Naive thymus-derived CD4-positive, alpha-beta T cell (primary cell): ENCODE measurements at places on chromosomes 5 and 9. TPM values are rescaled to one million over a fixed set of nuclear protein-coding genes. Genes with fewer than 3 reads are reported as not detected.

The CNTFR gene
- total RNA-seq: not detected

The OTP gene
- total RNA-seq: not detected

The TMEM171 gene
- total RNA-seq: not detected in 2 replicates

The LNPEP gene
- 97.5 TPM for total RNA-seq

The DIPK1B gene
- total RNA-seq: 0.56 TPM

The MRPL50 gene
- total RNA-seq: 22.5 TPM

The ELAVL2 gene
- total RNA-seq: not detected

The PCDHB9 gene
- 1.2 TPM for total RNA-seq

The SLIT3 gene
- total RNA-seq: not detected

The IGIP gene
- 4.3 and 5.1 TPM in 2 replicates for total RNA-seq

DNA sequence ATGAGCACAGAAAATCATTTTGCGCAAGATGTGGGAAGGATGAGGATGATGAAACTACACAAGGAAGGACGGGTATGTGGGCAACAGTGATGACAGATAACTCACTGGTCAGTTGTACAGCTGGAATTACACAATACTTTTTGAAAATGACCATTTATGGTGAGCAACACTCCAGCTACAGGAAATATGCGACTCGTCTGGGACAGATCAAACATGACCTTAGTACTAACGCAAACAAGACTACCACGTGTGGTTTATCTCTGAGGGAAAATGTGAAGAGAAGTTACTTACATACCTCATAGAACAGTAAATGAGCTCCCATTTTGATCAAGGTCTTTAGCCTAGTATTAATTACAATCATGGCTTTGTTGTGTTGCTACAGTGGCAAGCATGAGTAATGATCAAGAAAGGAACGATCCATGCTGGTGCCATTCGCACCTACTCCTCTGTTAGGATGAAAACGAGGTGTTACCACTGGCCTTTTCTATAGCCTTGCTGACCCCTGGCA lies 456.9 kb downstream of the BNC2 start:
- no peaks in the 10 kb centered on the region for H3K36me3 ChIP-seq
- no peak overlapping the region for H3K4me3 ChIP-seq
- no peak overlapping the region for H3K27ac ChIP-seq
- no peaks in the 10 kb centered on the region for H3K27me3 ChIP-seq
- no peaks in the 10 kb centered on the region for H3K4me1 ChIP-seq

GRCh38 chr5:110815916-110816605 lies 77.3 kb downstream of the SLC25A46 start:
- H3K4me3 ChIP-seq: no peak overlapping the region
- no peaks in the 10 kb centered on the region for H3K4me1 ChIP-seq
- no peak for DNase-seq
- H3K36me3 ChIP-seq: no peaks in the 10 kb centered on the region

- no peaks in the 10 kb centered on the region for H3K36me3 ChIP-seq
- no peaks in the 10 kb centered on the region for H3K27me3 ChIP-seq
- no peak overlapping the region for H3K4me3 ChIP-seq
- peak; percentile 7 for DNase-seq
Observed at GRCh38 chr5:9361835-9362234, 184.0 kb downstream of the SEMA5A start.

DNA sequence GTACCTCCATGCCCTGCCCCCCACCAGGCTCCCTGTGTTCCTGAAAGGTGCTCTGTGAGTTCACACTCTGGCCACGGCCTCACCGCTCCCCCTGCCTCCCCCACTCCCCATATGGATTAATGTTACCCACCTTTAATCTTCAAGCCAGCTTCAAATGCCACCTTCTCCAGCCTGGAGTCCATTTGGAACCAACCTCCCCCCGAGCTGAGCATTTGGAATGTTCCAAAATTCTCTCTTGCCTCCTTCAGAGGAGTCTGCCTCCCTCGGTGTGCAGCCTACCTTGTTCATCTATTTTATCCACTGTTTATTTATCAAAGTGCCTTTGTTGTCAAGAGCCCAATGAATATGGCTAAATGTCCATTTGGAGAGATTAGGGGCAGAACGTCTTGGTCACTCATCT lies 4.3 kb downstream of the GOLGA2 start:
- peaks cover 3% of the 10 kb centered on the region for H3K36me3 ChIP-seq
- no peak overlapping the region for H3K27ac ChIP-seq
- no peak for DNase-seq
- peaks cover 10% of the 10 kb centered on the region for H3K4me1 ChIP-seq
- no peaks in the 10 kb centered on the region for H3K27me3 ChIP-seq

DNA sequence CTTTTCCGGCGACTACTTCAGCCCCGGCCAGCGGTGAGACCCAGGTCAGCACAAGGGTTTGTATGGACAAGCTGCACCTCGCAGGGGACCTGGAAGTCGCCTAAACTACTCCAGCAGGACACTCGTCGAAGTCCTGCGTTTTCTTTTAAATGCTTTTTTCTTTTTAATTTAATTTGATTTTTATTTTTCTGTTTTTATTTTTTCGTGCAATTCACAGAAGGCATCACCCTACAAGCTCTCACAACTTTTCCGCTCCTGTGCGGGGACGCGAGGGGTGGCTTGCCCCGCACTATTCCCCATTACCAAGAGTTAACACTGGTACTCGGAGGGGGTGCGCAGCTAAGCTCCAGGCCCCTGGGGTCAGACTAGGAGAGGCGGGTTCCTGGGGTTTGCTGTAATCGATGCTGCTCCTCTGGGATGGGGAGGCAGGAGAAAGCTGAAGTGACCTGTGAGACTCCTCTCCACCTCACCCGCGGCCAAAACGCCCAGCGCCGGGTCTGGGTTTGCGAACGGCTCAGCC lies 1.3 kb downstream of the EDIL3 start:
- H3K4me1 ChIP-seq: no peaks in the 10 kb centered on the region
- no peaks in the 10 kb centered on the region for H3K27me3 ChIP-seq
- no peak for DNase-seq
- H3K36me3 ChIP-seq: no peaks in the 10 kb centered on the region
- H3K4me3 ChIP-seq: no peak overlapping the region

DNA sequence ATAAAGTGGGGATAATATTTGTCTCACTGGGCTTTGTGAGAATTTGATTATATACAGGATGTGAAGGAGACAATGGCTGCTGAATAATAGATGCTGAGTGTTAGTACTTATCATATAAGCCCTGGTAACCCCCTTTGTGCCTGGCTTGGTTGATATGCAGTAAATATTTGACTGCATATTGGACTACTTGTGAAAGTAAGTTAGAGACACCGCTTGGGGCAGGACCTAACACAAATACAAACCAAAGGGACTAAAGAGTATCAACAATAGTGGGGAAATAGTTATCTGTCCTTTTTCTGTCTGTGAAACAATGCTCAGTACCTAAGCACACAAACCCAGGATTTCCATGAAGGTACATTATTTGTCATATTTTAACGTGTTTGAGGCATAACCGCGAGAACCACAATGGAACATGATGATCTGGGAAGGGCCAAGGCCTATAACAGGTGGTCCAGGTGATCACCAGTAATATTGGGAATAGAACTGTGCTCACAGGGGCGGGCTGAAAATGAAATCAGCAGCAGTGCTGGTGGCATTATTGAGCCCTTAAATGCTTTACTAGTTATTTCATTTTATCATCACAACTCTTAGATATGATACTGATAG lies 138.2 kb upstream of the SMARCA2 start:
- no peaks in the 10 kb centered on the region for H3K36me3 ChIP-seq
- no peak for DNase-seq
- H3K27ac ChIP-seq: no peak overlapping the region
- H3K27me3 ChIP-seq: no peaks in the 10 kb centered on the region

DNA sequence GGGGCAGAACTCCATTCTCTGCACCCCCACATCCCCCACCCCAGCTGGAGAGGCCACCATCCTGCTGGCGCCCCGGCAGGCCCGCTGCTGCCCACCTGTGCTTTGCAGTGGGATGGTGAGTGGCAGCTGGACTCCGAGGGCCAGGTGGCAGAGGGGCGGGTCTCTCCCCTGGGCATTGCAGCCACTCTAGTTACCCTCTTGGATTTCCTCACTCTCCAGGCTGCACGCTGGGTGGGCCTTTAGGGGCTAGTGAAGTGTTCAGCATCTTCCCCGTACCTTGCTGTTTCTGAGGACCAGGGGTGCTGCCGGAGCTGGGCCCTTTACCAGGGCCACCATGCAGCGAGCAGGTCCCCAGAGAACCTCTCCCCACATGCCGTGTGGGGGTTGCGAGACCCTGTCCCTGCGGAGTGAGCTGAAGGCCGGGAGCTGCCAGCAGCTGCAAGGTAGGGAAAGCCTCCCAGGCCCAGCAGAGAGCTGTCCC lies 88.4 kb upstream of the SH3PXD2B start:
- no peak overlapping the region for H3K27ac ChIP-seq
- no peaks in the 10 kb centered on the region for H3K27me3 ChIP-seq
- H3K4me1 ChIP-seq: no peaks in the 10 kb centered on the region
- DNase-seq: no peak
- H3K36me3 ChIP-seq: no peaks in the 10 kb centered on the region

DNA sequence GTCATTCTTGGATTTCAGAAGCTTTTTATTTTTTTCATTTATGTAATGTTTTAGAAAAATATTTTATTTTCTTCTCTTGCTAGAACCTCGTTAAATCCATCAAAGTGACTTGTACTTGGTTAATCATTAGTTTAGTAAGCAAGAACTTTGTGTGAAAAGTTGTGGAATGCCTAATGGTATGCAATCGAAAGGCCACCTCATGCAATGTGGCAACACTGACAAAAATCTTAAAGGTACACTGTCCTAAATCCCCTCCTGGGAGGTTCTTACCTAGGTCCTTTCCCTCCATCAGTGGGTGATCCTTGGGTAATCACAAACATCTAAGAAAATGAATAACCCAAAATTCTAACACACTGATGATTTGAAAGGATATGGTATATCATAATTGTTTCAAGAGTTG lies 304.2 kb downstream of the DNAH5 start:
- no peaks in the 10 kb centered on the region for H3K4me1 ChIP-seq
- no peak overlapping the region for H3K4me3 ChIP-seq
- no peak for DNase-seq
- H3K36me3 ChIP-seq: no peaks in the 10 kb centered on the region

DNA sequence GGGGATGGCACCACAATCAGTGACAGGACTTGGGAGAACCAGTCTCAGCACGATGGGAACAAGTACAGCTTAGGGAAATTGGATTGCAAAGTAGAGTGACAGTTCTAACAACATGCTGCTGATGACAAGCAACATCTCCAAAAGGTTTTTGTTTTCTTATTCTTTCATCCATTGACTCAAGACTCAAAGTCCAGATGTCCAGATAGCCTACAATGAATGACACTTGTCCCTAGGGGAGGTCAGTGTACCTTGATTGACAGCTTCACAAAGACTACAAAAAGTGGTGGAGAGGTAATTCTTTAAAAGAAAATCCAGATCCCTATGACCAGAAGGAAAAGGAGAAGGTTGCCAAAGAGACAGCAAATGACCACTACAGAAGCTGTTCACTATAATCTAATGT lies 323.9 kb downstream of the TMEM232 start:
- H3K4me1 ChIP-seq: no peaks in the 10 kb centered on the region
- no peak overlapping the region for H3K27ac ChIP-seq
- H3K27me3 ChIP-seq: no peaks in the 10 kb centered on the region
- no peaks in the 10 kb centered on the region for H3K36me3 ChIP-seq

DNA sequence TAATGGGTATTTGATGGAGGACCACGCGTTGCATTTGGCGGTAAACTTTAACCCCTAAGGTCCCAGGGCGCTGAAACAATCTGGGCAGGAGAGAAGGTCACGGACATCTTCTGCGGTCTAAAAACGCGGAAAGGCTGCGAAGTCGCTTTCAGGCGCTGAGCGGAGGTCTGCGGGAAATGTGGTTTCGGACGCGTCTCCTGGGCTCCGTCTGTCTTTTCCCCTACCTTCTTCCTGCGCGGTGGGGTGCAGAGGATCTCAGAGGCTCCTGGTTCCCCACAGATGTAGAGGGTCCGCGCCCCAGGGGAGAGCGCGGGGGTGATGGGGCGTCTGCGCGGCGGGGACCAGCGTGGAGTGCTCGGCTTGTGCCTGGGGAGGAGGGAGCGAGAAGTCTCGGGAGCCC lies 58.4 kb downstream of the ZNF510 start:
- H3K4me3 ChIP-seq: no peak overlapping the region
- H3K27me3 ChIP-seq: no peaks in the 10 kb centered on the region
- no peak overlapping the region for H3K27ac ChIP-seq
- no peak for DNase-seq

DNA sequence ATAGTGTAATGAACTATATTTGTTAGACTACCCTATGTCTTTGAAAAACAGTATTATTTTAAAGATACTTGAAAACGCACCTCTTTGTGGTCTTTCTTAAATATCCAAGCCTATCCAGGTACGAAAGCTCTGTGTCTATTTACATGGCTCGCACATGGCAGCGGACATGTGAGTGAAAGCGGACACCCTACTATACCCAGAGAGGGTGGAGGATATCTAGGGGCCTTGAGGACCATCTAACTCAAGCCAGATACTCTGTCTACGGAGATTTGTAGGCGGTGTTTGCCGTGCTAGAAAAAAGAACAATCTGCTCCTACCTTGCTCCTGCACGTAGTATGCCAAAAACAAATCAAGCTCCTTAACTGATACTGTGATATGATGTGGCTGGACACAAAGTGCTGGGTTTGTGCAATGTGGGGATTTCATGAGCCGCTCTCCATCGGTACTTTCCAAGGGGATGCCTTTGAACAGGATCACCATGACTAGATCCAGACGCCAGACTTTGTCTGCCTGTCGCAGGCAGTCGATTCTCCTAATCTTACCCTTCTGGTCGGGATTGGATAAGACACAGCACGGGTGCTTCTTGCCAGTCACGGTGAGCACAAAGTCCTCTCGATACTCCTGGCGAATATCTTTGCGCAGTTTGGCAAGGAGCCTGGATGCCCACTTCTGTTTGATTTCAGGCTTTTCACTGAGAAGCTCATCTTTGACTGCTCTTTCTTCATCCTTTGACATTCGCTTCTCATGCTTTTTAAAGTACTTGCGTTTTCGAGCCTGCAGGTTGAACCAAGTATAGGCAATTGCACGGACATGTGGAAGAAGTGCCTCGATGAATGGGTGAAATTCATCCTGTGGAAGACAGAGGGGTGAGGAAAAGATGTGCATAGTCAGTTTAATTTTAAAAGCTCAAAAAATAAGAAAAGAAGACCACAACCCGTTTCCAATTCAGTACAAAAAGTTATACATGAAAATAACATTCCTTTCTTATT lies 7.0 kb downstream of the NFIB start:
- H3K4me3 ChIP-seq: no peak overlapping the region
- no peaks in the 10 kb centered on the region for H3K36me3 ChIP-seq
- peaks cover 5% of the 10 kb centered on the region for H3K27me3 ChIP-seq
- no peak overlapping the region for H3K27ac ChIP-seq
- H3K4me1 ChIP-seq: no peaks in the 10 kb centered on the region

- H3K27me3 ChIP-seq: no peaks in the 10 kb centered on the region
- peaks cover 8% of the 10 kb centered on the region for H3K4me1 ChIP-seq
- H3K36me3 ChIP-seq: peaks cover 9% of the 10 kb centered on the region
Observed at GRCh38 chr9:95874303-95874988, 1.0 kb upstream of the ERCC6L2 start.

DNA sequence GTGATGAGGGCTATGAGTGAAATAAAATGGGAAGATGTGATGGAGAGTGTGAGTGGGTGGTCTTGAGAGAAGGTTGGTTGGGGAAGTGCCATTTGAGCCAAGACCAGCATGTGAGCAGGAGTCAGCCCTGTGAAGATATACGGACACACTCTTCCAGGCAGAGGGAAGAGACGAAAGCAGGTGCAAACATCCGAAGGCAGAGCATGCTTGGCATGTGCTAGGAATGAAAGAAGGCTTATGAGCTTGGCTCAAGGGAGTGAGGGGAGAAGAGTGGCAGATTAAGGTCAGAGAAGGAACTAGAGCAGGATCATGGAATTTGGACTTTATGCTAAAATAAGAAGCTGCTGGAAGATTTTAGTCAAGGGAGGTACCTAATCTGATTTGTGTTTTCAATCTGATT lies 23.6 kb upstream of the CCDC112 start:
- no peak for DNase-seq
- H3K36me3 ChIP-seq: no peaks in the 10 kb centered on the region
- no peak overlapping the region for H3K4me3 ChIP-seq
- H3K27ac ChIP-seq: no peak overlapping the region
- peaks cover 3% of the 10 kb centered on the region for H3K27me3 ChIP-seq
